ENCODE measurements at places on chromosomes 4 and X. TPM values are rescaled to one million over a fixed set of nuclear protein-coding genes. Genes with fewer than 3 reads are reported as not detected.

DNA sequence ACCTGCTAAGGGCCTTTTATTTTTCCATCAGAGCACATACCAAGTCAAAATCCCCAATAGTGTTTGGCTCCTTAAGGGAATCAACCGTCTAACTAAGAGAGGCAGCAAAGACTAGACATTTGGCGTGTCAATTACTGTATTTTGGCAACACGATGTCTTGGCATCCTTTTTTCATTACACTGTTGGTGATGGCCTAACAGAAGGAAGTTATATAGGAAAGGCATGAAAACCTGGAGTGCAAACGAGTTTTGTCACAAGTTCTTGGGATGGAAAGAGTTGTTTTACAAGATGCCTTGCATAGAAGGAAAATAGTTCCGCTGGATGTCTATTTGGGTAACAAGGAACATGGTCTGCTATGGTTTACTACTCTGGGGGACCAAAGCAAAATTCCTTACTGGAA lies 119.2 kb upstream of the TTC29 start:
- no peaks in the 10 kb centered on the region for H3K36me3 ChIP-seq
- H3K4me3 ChIP-seq: no peak overlapping the region
- H3K27me3 ChIP-seq: no peaks in the 10 kb centered on the region
- H3K27ac ChIP-seq: no peak overlapping the region

GRCh38 chr4:67687636-67688035 lies 13.3 kb downstream of the UBA6 start:
- H3K4me3 ChIP-seq: no peak overlapping the region
- no peaks in the 10 kb centered on the region for H3K27me3 ChIP-seq
- H3K4me1 ChIP-seq: no peaks in the 10 kb centered on the region
- no peak overlapping the region for H3K27ac ChIP-seq
- no peak for DNase-seq

DNA sequence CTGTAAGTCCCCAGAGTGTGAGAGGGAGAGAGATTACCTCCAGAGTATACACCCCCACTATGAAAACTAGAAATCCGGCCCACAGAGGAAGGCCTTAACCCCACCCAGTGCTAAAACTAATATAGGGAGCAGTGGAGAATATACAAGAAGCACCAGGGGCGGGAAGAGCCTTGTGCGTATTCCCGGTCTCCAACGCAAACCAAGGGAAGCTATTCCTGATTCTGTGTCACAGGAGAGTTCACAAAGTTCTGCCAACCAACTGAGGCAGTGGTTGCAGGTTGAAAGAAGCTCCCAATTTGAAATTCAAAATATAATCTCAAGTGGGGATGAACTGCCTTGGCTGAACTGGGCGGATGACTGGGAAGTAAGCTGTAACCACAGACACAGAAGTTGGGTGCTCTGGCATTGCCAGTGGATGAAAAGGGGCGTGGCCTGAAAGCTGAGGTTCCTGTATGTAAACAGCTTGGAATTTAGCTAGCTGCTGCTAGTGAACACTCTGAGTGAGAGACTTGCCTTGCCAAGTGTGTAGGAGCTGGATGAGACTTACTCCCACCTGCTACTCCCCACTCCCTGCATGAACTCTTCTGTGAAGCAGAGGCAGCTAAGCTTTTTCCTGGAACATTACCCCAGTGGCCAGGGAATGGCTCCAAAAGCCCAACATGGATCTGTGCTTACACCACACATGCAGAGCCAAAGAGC lies 32.7 kb downstream of the ELF2 start:
- no peak overlapping the region for H3K27ac ChIP-seq
- H3K4me3 ChIP-seq: no peak overlapping the region
- DNase-seq: no peak
- peaks cover 8% of the 10 kb centered on the region for H3K4me1 ChIP-seq

TMLHE gene
- total RNA-seq: 19.3 TPM

SMAD1 gene
- total RNA-seq: 18.6 TPM

GRCh38 chr4:38624311-38624710 lies 39.7 kb upstream of the KLF3 start:
- DNase-seq: no peak
- no peak overlapping the region for H3K27ac ChIP-seq

CCDC160 gene
- not detected for total RNA-seq

DNA sequence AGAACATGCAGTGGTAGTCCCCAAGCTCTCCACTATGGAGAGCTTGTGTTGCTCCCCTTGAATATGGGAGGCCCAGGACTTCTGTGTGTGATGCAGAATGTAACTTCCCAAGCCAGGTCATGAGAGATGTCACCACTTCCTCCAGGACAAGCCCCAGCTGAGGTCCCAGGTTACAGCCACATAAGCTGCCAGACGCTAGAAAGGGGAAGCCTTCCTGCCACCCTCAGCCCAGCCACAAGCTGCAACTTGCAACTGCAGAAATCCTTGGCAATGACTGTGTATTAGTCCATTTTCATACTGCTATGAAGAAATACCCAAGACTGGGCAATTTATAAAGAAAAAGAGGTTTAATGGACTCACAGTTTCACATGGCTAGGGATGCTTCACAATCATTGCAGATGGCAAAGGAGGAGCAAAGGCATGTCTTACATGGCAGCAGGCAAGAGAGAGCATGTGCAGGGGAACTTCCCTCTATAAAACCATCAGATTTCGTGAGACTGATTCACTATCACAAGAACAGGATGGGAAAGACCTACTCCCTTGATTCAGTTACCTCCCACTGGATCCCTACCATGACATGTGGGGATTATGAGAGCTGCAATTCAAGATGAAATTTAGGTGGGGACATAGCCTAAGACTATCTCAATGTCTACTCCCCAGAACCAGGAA lies 91.5 kb upstream of the DHX15 start:
- H3K27ac ChIP-seq: no peak overlapping the region
- H3K4me3 ChIP-seq: no peak overlapping the region
- no peaks in the 10 kb centered on the region for H3K27me3 ChIP-seq

- H3K4me3 ChIP-seq: no peak overlapping the region
- H3K27ac ChIP-seq: no peak overlapping the region
- H3K4me1 ChIP-seq: no peaks in the 10 kb centered on the region
- no peaks in the 10 kb centered on the region for H3K36me3 ChIP-seq
- H3K27me3 ChIP-seq: no peaks in the 10 kb centered on the region
- peak; percentile 60 for DNase-seq
Observed at GRCh38 chrX:68867458-68868112, 38.8 kb downstream of the EFNB1 start.

- H3K27ac ChIP-seq: no peak overlapping the region
- no peak for DNase-seq
- no peaks in the 10 kb centered on the region for H3K36me3 ChIP-seq
- peaks cover 8% of the 10 kb centered on the region for H3K27me3 ChIP-seq
- no peaks in the 10 kb centered on the region for H3K4me1 ChIP-seq
Observed at GRCh38 chrX:13581554-13581953, 12.2 kb downstream of the EGFL6 start.

SLC6A14 gene
- total RNA-seq: not detected

GRCh38 chr4:20639346-20639745 lies 60.9 kb upstream of the PACRGL start:
- no peaks in the 10 kb centered on the region for H3K27me3 ChIP-seq
- no peaks in the 10 kb centered on the region for H3K36me3 ChIP-seq
- no peaks in the 10 kb centered on the region for H3K4me1 ChIP-seq
- H3K4me3 ChIP-seq: no peak overlapping the region
- DNase-seq: no peak

DNA sequence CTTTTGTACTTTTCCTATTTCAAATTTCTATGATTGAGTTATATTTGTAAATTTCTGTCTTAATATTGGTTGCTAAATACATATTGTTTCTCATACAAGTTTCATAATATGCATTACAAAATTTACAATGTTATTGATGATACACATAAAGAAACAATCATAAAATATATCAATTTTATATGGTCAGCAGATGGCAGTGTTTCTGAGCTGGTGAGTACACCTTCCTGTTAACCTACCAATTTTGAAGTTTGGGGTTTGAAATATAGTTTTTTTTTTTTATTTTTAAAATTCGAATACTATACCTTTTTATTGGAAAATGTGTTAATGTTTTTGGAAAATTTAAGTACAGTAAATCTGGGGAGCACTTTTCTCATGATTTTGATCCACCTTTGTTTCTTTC lies 1953.1 kb upstream of the ADGRL3 start:
- no peak overlapping the region for H3K4me3 ChIP-seq
- no peaks in the 10 kb centered on the region for H3K36me3 ChIP-seq
- H3K27me3 ChIP-seq: no peaks in the 10 kb centered on the region
- H3K4me1 ChIP-seq: no peaks in the 10 kb centered on the region
- no peak for DNase-seq

- H3K27ac ChIP-seq: no peak overlapping the region
- H3K36me3 ChIP-seq: no peaks in the 10 kb centered on the region
- no peaks in the 10 kb centered on the region for H3K4me1 ChIP-seq
- peak; percentile 17 for DNase-seq
- peak overlapping the region; percentile 17 for H3K4me3 ChIP-seq
Observed at GRCh38 chrX:108439961-108440696, 491 bp downstream of the COL4A5 start.

DNA sequence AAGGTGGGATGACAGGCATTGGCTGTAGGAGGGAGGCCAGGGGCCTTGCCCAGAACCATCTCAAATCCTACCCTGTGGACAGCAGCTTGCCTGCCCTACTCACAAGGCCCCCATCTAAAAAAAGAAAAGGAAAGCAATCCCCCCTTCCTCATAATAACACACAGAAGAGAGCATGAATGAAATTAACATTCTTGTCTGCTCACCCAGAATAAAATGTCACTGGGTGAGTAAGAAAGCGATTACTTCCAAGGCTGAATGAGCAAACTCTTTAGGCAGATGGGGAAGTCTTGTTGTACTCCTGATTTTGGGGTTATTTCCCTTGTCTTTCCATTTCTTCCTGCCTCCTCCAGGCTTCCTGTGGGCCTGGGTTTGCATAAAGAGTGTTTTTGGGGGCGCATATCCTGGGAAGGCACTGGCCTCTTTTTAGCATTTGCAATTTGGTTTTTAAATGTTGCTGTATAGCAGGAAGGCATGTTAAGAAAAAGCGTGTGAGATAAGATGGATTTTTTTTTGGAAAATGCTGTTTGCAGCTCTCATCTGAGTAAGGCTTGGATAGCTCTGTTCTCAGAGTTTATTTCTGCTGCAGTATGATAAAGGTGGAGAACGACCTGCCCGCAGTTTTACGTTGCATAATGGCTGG lies 248.3 kb upstream of the GATB start:
- DNase-seq: no peak
- peaks cover 9% of the 10 kb centered on the region for H3K4me1 ChIP-seq
- no peak overlapping the region for H3K27ac ChIP-seq
- H3K4me3 ChIP-seq: no peak overlapping the region
- H3K27me3 ChIP-seq: no peaks in the 10 kb centered on the region

GRCh38 chr4:29309050-29309449 lies 1411.1 kb upstream of the PCDH7 start:
- H3K27ac ChIP-seq: no peak overlapping the region
- DNase-seq: no peak
- no peaks in the 10 kb centered on the region for H3K27me3 ChIP-seq
- H3K4me3 ChIP-seq: no peak overlapping the region

RUFY3 gene
- total RNA-seq: 141 TPM

RTL3 gene
- total RNA-seq: not detected

- no peak overlapping the region for H3K4me3 ChIP-seq
- no peaks in the 10 kb centered on the region for H3K27me3 ChIP-seq
- H3K36me3 ChIP-seq: no peaks in the 10 kb centered on the region
- H3K27ac ChIP-seq: no peak overlapping the region
- no peaks in the 10 kb centered on the region for H3K4me1 ChIP-seq
- no peak for DNase-seq
Observed at GRCh38 chr4:174273930-174274329, 9.5 kb downstream of the FBXO8 start.

PROM1 gene
- 0.36 TPM for total RNA-seq

GRCh38 chr4:124433500-124433899 lies 279.0 kb downstream of the ANKRD50 start:
- no peaks in the 10 kb centered on the region for H3K27me3 ChIP-seq
- no peak overlapping the region for H3K27ac ChIP-seq
- H3K4me1 ChIP-seq: no peaks in the 10 kb centered on the region
- H3K4me3 ChIP-seq: no peak overlapping the region

DNA sequence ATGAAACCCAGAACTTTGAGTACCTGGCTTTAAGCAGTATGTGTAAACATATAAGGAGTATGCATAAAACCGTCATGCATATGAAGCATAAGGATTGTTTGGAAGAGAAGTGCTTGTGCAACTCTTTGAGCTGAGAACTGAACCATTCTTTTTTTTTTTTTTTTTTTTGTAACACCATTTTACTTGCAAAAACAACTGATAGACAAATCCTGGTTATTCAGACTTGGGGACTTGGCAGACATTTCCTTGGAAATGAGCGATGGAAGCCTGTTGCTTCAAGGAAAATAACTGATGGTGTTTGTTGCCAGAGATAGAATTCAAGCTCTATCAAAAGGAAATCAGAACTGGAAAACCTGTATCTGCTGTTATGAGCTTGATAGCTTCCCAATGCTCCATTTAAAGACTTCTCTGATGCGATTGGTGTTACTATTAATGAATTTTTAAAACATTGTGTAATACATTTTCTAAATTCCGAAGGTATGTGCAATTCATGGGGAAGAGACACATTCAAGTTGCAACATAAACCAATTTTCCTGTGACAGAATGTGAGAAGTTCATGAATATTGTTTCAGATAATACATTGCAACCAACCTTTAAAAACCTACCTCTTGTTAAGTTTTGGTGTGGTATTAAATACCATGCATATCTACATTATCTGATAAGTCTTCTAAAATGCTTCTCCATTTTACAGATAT lies 47.0 kb upstream of the FAT1 start:
- DNase-seq: no peak
- no peak overlapping the region for H3K4me3 ChIP-seq
- H3K4me1 ChIP-seq: no peaks in the 10 kb centered on the region

- no peaks in the 10 kb centered on the region for H3K27me3 ChIP-seq
- no peak overlapping the region for H3K4me3 ChIP-seq
- peaks cover 3% of the 10 kb centered on the region for H3K4me1 ChIP-seq
- no peak overlapping the region for H3K27ac ChIP-seq
Observed at GRCh38 chr4:1084796-1085403, 28.5 kb downstream of the RNF212 start.

GRCh38 chr4:76867880-76868655 lies 29.9 kb downstream of the SOWAHB start:
- DNase-seq: no peak
- no peaks in the 10 kb centered on the region for H3K36me3 ChIP-seq
- no peaks in the 10 kb centered on the region for H3K4me1 ChIP-seq
- no peak overlapping the region for H3K4me3 ChIP-seq
- H3K27ac ChIP-seq: no peak overlapping the region

Data from adrenal gland (tissue), 19 donors.